Motor neuron (in vitro differentiated cells): ENCODE measurements at places on chromosomes 12 and 14. TPM values are rescaled to one million over a fixed set of nuclear protein-coding genes. Genes with fewer than 3 reads are reported as not detected.

Gene RNASE4
- 1.7 and 2.2 TPM in 2 replicates for total RNA-seq

Gene SSTR1
- total RNA-seq = 0.05 TPM in 1 of 2 replicates, not detected in the other

Gene RNF212B
- total RNA-seq = not detected in 2 replicates

Gene PRB2
- 8.3 and 11.9 TPM in 2 replicates for total RNA-seq

Gene CYP46A1
- 3.1 and 3.8 TPM in 2 replicates for total RNA-seq

Gene DENND5B
- 33.3 and 36.0 TPM in 2 replicates for total RNA-seq

Gene OASL
- total RNA-seq = 0.50 TPM in 1 of 2 replicates, not detected in the other

Gene LIN52
- 7.7 and 9.1 TPM in 2 replicates for total RNA-seq

DNA sequence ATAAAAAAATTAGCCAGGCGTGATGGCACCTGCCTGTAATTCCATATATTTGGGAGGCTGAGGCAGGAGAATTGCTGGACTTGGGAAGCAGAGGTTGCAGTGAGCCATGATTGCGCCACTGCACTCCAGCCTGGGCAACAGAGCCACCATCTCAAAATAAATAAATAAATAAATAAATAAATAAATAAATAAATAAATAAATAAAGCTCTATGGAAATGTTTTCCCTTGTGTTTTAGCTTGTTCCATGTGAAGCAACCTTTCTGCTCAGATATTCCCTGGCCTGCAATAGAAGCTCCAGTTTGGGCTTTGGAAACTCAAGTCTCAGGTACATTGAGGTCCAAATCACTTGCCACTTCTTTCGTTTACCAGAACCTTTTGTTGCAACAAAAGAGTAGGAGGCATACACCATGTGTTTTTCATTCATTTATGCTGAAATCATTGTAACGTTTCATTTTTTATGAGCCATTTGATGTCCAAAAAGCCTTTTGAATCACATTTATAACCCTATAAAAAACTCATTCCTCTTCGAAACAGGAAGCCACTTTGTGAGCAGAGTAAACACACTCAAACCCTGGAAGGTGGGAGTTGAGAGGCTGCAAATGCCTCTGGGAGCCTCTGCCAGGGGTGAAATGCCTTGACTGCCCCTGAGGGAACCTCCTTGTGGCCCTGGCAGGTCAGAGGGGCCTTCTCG, 376.6 kb upstream of the TBX3 start:
- ATAC-seq = no peak

DNA sequence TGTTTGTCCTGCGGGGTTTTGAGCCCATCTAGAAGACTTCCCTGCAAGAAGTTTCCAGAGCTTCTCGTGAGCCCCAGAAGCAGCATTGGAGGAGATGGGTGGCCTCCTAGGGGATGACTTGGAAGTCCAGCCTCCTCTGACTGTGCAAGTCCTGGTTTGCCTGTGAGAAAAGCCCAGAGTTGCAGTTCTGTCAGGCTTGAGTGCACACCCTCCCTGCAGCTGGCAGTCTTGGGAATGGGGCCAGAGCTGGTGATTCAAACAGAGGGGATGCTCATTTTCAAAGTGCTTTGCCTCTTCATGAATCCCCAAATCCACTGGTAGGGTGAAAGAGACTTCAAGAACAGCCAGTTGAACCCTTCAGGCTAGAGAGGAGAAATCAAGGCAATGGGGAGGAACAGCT, 3.9 kb upstream of the PPP1R1A start:
- no peak for ATAC-seq

DNA sequence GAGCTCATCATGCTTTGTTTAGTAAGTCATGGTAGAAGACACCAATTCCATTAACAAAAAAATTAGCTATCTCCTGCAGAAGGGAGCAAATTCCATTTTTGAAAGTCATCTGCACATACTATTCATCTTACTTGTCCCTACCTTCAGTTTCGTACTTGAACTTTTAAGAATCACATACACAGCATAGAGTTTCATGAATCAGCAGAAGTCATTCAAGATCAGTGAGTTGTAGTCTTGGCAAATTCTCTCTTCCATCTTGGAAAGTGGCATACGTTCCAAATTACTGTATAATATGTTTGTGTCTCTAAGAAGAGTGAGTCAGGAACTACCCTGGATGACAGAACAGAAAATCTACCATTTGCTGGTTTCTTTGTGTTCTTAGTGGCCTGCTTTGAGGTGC, 14.1 kb downstream of the VRK1 start:
- ATAC-seq = no peak

DNA sequence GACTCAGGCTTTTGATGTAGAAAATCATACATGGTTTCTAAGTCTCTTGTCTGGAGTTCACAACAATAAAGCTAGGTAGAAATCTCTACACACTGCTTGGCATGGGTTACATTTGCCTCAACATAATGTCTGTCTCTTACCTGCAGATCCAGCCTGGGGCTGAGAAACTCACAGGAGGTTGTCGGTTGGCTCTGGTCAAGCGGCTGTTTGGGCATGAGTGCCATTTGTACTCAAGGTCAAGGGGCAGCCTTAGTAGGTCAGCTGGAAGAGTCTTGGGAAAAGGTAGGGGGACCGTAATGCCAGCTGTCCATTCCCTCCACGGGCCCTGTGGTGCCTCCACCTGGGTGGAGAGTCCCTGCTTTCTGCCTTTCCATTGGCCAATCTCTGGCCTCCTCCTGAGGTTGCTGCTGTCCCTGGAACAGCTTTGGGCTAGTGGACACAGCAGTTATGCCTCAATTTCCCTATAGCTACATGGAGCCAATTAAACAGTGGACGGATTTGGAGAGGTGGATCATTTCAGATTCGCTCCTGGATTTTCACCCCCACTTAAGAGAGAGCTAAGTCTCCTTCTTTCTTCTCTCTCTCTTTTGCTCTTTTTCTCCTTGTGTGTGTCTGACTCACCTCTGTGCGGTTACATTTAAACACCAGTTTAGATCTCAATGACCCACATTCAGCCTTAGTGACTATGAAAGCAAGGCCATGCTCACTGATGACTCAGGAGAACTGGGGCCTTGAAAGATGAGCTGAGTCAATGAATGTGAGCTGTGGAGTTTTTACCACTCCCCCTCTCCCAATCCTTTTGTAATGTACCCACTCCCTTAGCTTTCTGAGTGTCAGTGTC, 132.8 kb upstream of the HIF1A start:
- peak; percentile 72 for ATAC-seq

DNA sequence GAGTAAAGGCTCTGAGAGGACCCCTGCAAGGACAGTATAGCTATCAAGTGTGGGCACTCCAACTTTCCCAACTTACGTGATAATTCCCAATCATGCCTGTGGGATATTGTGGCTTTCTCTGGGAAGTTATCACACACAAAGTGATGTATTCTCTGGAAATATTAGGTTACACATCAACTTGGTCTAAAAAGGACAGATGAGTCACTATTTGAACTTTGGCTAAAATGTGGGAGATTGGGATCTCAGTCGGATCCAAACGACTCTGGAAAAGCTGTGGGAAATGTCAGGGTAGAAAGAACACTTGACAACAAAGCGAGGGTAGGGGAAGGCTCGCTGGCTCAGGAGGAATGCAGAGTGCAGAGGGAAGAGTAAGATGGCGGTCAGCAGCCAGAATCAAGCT, 1048.9 kb downstream of the BCL11B start:
- ATAC-seq = no peak

DNA sequence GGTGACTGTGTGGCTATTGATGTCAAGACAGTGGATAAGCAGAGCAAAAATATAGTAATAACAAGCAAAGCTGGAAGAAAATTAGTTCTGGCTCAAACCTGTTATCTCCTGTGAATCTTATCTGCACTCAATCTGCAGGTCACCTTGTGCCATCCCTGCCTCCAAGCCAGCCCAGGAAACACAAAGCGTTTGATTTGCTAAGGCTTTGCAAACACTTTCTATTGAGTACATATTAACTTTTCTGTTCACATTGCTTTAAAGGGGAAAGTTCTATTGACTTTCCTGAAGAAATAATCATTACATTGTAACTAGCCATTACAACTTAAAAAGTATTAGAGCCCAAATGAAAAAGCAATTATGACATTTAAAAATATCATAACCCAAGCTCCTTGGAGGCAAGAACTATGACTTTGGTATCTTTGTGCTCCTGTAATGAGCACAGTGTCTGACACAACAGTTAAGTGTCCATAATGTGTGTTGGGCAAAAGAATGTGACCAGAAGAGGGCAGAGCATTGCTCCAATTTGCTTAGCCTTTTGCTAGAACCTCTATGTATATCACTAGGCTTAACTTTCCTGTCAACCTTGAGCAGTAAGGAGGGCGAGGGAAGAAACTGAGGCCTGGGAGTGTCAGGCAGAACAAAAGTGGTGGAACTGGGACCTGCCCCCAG, 24.7 kb downstream of the SERPINA3 start:
- ATAC-seq = no peak
